ENCODE measurements at places on chromosomes 7 and 10. TPM values are rescaled to one million over a fixed set of nuclear protein-coding genes. Genes with fewer than 3 reads are reported as not detected.

TCERG1L gene
- total RNA-seq = 0.53 TPM

GARIN1A gene
- total RNA-seq = 7.4 TPM

CASTOR2 gene
- total RNA-seq = 67.0 TPM

NPC1L1 gene
- total RNA-seq = 21.2 TPM

SLC26A5 gene
- total RNA-seq = not detected

DNA sequence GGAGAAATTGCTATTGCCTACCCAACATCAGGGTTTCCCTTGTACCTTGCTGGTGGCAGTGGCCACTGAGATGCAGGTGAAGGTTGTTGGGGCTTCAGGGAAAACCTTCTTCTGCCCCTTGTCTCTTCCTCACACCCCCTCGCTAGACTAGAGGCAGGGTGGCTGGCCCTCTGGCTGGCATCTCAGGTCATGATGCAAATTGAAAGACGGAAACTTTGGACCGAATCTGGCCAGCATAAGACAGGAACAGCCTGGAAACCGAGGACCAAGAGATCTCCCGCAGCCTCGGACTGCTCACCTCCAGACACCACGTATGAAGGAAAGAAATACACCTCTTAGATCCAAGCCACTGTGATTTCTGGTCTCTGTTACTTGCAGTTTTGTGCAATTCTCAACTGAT is 2.9 kb downstream of the SVOPL start:
- H3K36me3 ChIP-seq = no peaks in the 10 kb centered on the region
- no peaks in the 10 kb centered on the region for H3K4me1 ChIP-seq
- no peak overlapping the region for H3K27ac ChIP-seq

GRCh38 chr7:77309714-77310220 is 106.4 kb downstream of the GSAP start:
- no peak for DNase-seq
- H3K4me3 ChIP-seq = no peak overlapping the region
- no peaks in the 10 kb centered on the region for H3K27me3 ChIP-seq
- H3K27ac ChIP-seq = no peak overlapping the region
- H3K4me1 ChIP-seq = peaks cover 3% of the 10 kb centered on the region
- H3K36me3 ChIP-seq = peaks cover 13% of the 10 kb centered on the region

DNA sequence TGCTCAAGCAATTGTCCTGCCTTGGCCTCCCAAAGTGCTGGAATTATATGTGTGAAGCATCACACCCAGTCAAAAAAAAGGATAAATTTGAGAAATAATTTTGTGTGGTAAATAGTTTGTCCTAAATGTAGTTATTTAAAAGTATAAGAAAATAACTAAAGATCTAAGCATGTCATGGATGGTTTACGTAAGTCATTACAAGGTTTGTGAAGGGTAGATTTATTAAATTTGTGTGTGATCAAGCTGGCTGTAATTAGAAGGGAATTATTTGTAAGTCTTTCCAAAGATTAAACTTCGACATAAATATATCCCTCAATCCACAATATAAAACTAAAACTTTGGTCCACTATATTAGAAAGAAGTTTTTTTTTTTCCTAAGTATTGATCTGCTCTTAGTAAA is 28.6 kb downstream of the ORC5 start:
- H3K27ac ChIP-seq = no peak overlapping the region
- no peak overlapping the region for H3K4me3 ChIP-seq
- no peaks in the 10 kb centered on the region for H3K4me1 ChIP-seq
- no peak for DNase-seq
- peaks cover 66% of the 10 kb centered on the region for H3K36me3 ChIP-seq
- no peaks in the 10 kb centered on the region for H3K27me3 ChIP-seq

DNA sequence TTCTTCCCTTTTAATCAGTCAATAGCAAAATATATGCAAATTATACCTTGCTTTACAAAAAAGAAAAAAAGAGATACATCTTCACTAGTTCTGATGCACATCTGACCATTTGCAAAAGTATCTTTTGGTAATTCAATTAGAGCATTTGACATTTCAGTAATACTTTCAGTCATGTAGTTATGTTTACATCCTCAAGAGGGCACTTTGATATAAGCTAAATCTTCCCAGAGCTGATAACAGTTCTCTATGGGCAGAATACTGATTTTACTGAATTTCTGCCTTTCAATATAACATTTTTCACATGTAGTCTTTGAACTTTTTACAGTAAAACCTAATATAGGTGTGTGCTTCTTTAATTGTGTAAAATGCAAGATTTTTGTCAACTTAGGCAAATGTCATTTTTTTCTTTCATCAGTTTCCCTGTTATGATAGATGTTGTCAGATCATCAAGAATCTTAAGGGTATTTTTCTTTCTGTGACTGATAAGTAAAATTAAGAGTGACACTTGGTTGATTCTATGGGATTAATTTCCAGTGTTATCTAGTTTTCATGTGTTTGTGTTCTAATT is 703.5 kb upstream of the SEMA3D start:
- no peak for DNase-seq
- no peak overlapping the region for H3K27ac ChIP-seq
- peaks cover 3% of the 10 kb centered on the region for H3K4me1 ChIP-seq
- no peaks in the 10 kb centered on the region for H3K36me3 ChIP-seq

GRCh38 chr7:80520199-80520598 is 8.3 kb upstream of the GNAT3 start:
- H3K36me3 ChIP-seq = no peaks in the 10 kb centered on the region
- H3K4me3 ChIP-seq = no peak overlapping the region
- H3K27ac ChIP-seq = no peak overlapping the region

Measured in progenitor cell of endocrine pancreas (in vitro differentiated cells).